ENCODE measurements at places on chromosomes 12 and 14. TPM values are rescaled to one million over a fixed set of nuclear protein-coding genes. Genes with fewer than 3 reads are reported as not detected.

The GARIN6 gene
- total RNA-seq: not detected

The ABCC9 gene
- not detected for total RNA-seq

GRCh38 chr14:47778631-47779030 lies 103.2 kb upstream of the MDGA2 start:
- no peaks in the 10 kb centered on the region for H3K27me3 ChIP-seq
- no peak overlapping the region for H3K27ac ChIP-seq
- no peak overlapping the region for H3K4me3 ChIP-seq
- DNase-seq: no peak
- H3K36me3 ChIP-seq: no peaks in the 10 kb centered on the region
- peaks cover 3% of the 10 kb centered on the region for H3K4me1 ChIP-seq

- no peaks in the 10 kb centered on the region for H3K27me3 ChIP-seq
- H3K4me3 ChIP-seq: no peak overlapping the region
- no peaks in the 10 kb centered on the region for H3K36me3 ChIP-seq
- H3K4me1 ChIP-seq: no peaks in the 10 kb centered on the region
- DNase-seq: no peak
Measured at GRCh38 chr14:91910196-91910595, 37.3 kb downstream of the FBLN5 start.

GRCh38 chr14:36295642-36296627 lies 24.5 kb downstream of the MBIP start:
- no peak overlapping the region for H3K4me3 ChIP-seq
- H3K4me1 ChIP-seq: 0 out of 2 replicates have a peak, but pooled peaks cover 9% of the 10 kb centered on the region
- H3K27ac ChIP-seq: no peak overlapping the region
- DNase-seq: no peak

GRCh38 chr12:89882050-89882449 lies 173.4 kb upstream of the ATP2B1 start:
- DNase-seq: no peak
- no peaks in the 10 kb centered on the region for H3K27me3 ChIP-seq
- H3K36me3 ChIP-seq: 0 out of 2 replicates have a peak, but pooled peaks cover 3% of the 10 kb centered on the region
- H3K4me3 ChIP-seq: no peak overlapping the region

GRCh38 chr14:68088451-68088854 lies 268.9 kb downstream of the RAD51B start:
- H3K4me3 ChIP-seq: no peak overlapping the region
- peaks cover 5% of the 10 kb centered on the region for H3K4me1 ChIP-seq
- no peak overlapping the region for H3K27ac ChIP-seq
- H3K27me3 ChIP-seq: no peaks in the 10 kb centered on the region
- no peaks in the 10 kb centered on the region for H3K36me3 ChIP-seq

DNA sequence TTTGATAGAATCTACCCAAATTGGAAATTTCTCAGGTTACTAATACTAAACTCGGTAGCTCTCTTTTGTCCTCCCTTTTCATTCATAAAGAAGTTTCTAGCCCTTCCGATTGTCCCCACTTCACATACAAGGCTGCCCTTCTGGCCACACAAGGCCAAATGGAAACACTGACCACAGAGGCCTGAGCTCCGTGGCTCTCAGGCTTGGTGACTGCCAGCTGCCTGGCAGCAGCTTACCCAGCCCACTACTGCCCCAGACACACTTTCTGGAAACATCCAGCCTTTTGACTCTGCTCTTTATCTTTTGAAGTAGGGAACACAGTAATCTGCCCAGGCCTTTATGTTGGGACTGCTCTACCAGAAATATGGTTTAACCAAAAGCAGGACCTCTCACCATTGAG lies 167.2 kb downstream of the GCH1 start:
- H3K36me3 ChIP-seq: no peaks in the 10 kb centered on the region
- H3K4me3 ChIP-seq: no peak overlapping the region
